ENCODE measurements at places on chromosomes 11 and 22. TPM values are rescaled to one million over a fixed set of nuclear protein-coding genes. Genes with fewer than 3 reads are reported as not detected.

GRCh38 chr11:32920570-32920969 is 28.0 kb downstream of the QSER1 start:
- no peak overlapping the region for H3K27ac ChIP-seq
- H3K4me1 ChIP-seq = no peaks in the 10 kb centered on the region
- no peaks in the 10 kb centered on the region for H3K36me3 ChIP-seq
- H3K27me3 ChIP-seq = no peaks in the 10 kb centered on the region

DNA sequence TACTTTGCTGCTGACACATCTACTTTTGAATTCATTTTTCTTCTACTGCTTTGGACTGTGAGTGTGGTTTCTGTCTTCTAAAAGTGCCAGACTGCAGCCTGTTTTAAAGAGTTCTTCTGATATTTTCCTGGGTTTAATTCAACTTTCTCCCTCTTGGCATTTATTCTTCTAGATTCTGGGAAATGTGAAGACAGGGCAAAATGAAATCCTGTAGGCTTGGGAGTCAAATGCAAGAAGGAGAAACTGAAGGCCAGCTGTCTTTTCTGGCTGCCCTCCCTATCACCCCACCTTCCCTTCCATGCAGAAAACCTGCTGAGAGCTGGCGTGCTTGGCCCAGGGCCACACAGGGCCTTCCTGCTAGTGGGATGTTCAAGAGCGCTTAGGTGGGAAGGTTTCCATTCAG is 7.6 kb downstream of the ZNF70 start:
- no peak overlapping the region for H3K27ac ChIP-seq
- no peaks in the 10 kb centered on the region for H3K27me3 ChIP-seq
- H3K36me3 ChIP-seq = peaks cover 45% of the 10 kb centered on the region
- DNase-seq = no peak

DNA sequence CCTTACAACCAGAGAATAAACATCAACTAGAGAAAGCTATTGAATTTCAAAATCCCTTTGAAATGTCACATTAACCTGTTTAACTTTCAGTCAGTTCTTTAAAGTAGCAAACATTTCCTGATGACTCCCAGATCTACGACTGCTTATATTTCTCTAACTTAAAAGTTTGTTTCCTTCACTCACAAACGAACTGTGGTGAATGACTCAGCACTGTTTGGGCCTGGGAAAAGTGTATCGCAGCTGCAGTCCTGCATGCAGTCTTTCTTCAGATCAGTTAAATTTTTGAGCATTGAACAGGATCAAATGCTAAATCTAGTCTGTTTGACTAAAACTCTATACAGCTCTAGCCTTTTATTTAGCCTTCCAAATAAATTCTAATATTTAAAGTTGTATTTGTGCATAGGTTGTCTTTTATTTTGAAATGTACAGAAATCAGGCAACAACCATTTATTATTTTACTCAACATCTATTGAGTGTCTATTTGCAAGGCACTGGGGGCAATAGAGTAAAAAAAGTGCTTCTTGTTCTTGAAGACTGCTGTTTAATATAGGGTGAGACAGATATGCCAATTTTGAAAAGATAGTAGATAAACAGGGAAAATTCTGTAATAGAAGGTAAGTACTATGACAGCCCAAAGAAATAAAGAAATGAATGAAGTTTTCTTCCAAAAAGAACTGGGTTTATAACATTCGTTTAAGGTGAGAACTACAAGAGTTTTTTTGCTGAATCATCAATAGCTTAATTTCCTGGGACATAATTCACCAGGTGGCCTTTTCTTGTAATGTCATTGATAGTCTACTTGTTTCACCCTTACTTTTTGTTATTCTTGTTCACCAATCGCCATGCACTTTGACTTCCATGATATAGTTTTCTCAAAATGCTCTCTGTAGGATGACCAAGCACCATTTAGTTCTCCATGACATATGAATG is 235.4 kb downstream of the METTL15 start:
- no peak overlapping the region for H3K27ac ChIP-seq
- no peaks in the 10 kb centered on the region for H3K4me1 ChIP-seq
- no peak overlapping the region for H3K4me3 ChIP-seq
- no peaks in the 10 kb centered on the region for H3K27me3 ChIP-seq
- H3K36me3 ChIP-seq = no peaks in the 10 kb centered on the region
- no peak for DNase-seq

DNA sequence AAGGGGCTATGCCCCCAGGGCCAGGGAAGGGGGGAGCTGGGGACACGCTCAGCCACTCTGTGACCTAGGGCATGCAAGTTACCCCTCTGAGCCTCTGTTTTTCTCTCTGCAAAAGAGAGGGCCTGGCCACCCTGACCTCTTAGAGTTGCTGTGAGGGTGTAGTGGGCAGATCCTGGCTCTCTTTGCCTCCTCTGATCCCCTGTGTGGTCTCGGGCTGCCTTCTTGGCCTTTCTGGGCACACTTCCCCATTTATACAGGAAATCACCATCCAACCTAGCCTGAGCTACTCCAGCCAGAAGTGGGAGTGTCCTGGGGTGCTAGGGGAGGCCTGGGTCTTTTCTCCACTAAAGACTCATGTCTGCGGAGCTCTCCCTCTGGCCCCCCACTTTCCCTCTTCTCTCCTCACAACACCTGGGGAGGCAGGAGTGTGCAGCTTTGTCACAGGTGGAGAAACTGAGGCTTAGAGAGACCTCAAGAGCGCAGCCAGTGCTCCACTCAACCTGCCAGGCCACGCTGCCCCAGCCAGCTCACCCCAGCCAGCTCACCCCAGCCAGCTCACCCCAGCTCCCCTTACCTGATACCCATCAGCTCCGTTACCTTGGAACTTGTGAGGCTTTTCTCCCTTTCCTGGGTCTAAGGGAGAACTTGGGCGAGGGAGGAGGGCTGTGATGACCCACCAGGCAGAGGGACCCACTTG is 1.4 kb downstream of the AIFM3 start:
- H3K36me3 ChIP-seq = no peaks in the 10 kb centered on the region
- no peaks in the 10 kb centered on the region for H3K27me3 ChIP-seq
- H3K4me3 ChIP-seq = no peak overlapping the region
- H3K27ac ChIP-seq = no peak overlapping the region
- no peak for DNase-seq

GRCh38 chr11:70603756-70604211 is 205.5 kb downstream of the CTTN start:
- H3K4me1 ChIP-seq = peaks cover 4% of the 10 kb centered on the region
- DNase-seq = no peak
- H3K27ac ChIP-seq = no peak overlapping the region
- no peak overlapping the region for H3K4me3 ChIP-seq
- no peaks in the 10 kb centered on the region for H3K36me3 ChIP-seq
- H3K27me3 ChIP-seq = peaks cover 17% of the 10 kb centered on the region

DNA sequence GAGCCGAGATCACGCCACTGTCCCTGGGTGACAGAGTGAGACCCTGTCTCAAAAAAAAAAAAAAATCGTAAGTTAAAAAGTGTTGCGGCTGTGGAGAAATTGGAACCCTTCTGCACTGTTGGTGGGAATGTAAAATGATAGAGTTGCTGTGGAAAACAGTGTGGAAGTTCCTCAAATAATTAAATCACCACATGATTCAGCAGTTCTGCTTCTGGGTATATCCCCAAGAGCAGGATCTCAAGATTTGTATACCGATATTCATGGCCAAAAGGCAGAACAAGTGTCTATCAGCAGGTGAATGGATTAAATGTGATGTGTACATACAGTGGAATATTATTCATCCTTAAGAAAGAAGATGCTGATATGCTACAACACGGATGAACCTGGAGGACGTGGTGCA is 3.8 kb downstream of the SELENOO start:
- peaks cover 40% of the 10 kb centered on the region for H3K4me1 ChIP-seq
- H3K27me3 ChIP-seq = no peaks in the 10 kb centered on the region
- no peak overlapping the region for H3K27ac ChIP-seq
- H3K4me3 ChIP-seq = no peak overlapping the region
- no peak for DNase-seq

DNA sequence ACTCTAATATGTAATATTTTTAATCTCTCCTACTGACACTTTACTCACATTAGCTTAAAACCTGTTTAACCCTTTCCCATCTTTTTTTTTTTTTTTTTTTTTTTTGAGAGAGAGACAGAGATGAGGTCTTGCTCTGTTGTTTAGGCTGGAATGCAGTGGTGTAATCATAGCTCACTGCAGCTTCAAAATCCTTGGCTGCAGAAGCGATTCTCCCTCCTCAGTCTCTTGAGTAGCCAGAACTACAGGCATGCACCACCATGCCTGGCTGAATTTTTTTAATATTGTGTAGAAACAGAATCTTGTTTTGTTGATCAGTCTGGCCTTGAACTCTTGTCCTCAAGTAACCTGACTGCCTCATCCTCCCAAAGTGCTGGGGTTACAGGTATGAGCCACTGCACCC is 37.3 kb downstream of the PAMR1 start:
- H3K4me3 ChIP-seq = no peak overlapping the region
- no peaks in the 10 kb centered on the region for H3K27me3 ChIP-seq
- DNase-seq = no peak

DNA sequence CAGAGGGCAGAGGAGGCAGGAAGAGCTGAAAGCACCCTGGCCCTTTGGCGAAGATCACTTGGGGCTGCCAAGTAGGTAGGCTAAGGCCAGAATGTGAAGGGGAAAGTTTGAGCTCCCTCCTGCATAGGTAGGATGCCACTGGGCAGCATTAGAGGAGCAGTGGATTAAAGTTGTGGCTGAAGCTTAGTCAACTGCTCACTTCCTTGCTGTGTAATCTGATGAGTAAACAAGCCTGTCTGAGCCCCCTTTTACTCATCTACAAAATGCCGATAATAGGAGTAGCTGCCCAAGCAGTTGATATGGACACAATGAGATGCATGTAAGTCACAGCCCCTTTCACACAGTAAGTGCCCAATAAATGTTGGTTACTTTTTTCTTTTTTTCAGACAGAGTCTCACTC is 216.4 kb downstream of the MN1 start:
- H3K27ac ChIP-seq = no peak overlapping the region
- no peak overlapping the region for H3K4me3 ChIP-seq
- H3K36me3 ChIP-seq = no peaks in the 10 kb centered on the region
- no peak for DNase-seq

DNA sequence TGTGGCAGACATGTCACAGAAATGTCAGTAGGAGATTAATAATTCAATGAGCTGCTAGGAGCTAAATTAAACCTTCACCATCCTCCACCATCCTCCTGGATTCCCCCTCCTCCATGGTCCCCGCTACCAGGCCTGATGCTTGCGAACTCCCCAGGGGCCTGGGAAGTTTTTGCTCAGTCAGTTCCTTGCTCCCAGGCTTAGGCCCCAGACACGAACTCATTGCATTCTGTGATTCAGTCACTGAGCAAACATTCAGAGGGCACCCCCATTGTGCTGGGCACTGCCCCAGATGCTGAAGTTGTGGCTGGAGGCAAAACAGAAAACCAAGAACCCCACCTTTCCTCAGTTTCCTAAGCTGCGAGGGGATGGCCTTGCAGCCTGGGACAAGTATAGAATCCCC is 14.3 kb downstream of the NPTXR start:
- no peaks in the 10 kb centered on the region for H3K36me3 ChIP-seq
- no peak overlapping the region for H3K27ac ChIP-seq
- DNase-seq = no peak
- no peaks in the 10 kb centered on the region for H3K4me1 ChIP-seq
- no peak overlapping the region for H3K4me3 ChIP-seq

DNA sequence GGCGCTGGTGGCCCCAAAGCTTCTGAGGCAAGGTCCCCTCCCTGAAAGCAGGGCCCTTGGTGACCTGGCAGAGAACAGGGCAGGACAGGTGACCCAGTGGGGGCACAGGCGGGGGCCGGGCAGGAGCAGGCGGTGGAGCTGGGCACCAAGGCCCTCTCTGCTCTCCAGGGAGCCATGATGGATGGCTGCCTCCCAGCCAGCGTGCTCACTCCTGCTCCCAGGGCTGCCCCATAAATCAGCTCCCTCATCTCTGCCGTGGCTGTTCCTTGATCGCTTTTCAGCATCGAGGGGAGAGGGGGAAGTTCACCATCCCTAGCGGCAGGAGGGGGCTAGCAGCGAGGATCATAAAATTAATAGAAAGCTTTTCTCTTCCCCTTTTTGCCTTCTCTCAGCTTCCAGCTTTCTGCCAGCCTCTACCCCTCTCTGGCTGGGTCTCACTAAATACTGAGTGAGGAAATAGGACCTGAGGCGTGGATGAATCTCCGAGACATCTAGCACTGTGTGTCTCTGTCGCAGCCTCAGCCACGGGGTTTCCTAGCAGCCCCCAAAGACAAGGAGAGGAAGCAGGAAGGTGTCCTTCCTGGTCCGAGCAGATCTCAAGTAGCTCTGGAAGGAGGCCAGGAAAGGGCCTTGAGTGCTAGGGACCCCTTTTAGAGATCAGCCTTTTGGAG is 22.2 kb upstream of the ELFN2 start:
- no peak for DNase-seq
- no peak overlapping the region for H3K27ac ChIP-seq
- no peaks in the 10 kb centered on the region for H3K36me3 ChIP-seq
- no peak overlapping the region for H3K4me3 ChIP-seq

DNA sequence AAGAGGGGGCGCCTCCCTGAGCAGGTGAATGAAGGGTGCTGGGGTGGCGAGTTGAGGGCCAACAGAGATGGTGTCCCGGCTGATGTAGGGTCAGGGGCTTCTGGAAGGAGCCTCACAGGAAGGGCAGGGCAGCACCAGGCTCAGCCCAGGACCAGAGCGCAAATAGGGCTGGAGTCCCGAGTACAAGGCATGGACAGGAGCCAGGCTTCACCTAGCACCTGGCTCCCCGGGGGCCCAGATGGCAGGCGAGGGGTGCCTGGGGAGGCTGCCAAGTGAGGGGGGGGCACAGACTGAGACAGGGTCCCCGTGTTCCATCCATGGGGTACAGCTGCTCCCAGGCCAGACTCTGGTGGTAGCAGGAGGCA is 105.8 kb downstream of the KCNQ1 start:
- H3K27me3 ChIP-seq = no peaks in the 10 kb centered on the region
- H3K4me3 ChIP-seq = no peak overlapping the region
- no peaks in the 10 kb centered on the region for H3K36me3 ChIP-seq
- DNase-seq = peak; percentile 35

DNA sequence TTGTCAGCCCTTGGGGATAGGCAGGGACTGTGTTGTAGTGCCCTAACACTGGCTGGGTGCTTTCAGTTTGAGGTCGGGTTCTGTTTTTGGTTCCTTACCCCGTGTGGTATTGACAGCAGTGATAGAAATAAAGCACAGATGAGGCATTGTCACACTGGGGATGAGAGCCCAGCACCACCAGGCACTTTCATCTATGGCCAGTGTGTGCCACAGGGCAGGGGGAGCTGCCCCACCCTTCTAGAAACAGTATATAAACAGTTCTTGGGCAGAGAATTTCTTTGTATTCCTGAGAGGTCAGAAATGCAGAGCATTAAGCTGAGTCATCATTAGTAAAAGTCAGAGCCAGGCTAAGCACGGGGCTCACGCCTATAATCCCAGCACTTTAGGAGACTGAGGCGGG is 23.1 kb upstream of the CDC42EP2 start:
- H3K4me3 ChIP-seq = no peak overlapping the region
- peaks cover 48% of the 10 kb centered on the region for H3K36me3 ChIP-seq
- H3K4me1 ChIP-seq = peaks cover 45% of the 10 kb centered on the region
- no peak for DNase-seq

GRCh38 chr11:27300974-27301373 is 62.0 kb downstream of the CCDC34 start:
- no peak overlapping the region for H3K27ac ChIP-seq
- no peaks in the 10 kb centered on the region for H3K27me3 ChIP-seq
- H3K4me1 ChIP-seq = no peaks in the 10 kb centered on the region
- H3K4me3 ChIP-seq = no peak overlapping the region

The GRAP2 gene
- 10.1 TPM for total RNA-seq

The MMP1 gene
- total RNA-seq = 0.40 TPM

The MMP13 gene
- 3.3 TPM for total RNA-seq

The PGA5 gene
- total RNA-seq = not detected

The GSTT4 gene
- total RNA-seq = not detected

The USP35 gene
- total RNA-seq = 2.3 TPM

The YAP1 gene
- total RNA-seq = 234 TPM

Data from suprapubic skin (tissue), 4 donors.